ENCODE measurements at places on chromosomes 6 and 20.

- no peak for DNase-seq
These were observed 276.4 kb upstream of the MOCS1 start for GRCh38 chr6:40210628-40211056.

DNA sequence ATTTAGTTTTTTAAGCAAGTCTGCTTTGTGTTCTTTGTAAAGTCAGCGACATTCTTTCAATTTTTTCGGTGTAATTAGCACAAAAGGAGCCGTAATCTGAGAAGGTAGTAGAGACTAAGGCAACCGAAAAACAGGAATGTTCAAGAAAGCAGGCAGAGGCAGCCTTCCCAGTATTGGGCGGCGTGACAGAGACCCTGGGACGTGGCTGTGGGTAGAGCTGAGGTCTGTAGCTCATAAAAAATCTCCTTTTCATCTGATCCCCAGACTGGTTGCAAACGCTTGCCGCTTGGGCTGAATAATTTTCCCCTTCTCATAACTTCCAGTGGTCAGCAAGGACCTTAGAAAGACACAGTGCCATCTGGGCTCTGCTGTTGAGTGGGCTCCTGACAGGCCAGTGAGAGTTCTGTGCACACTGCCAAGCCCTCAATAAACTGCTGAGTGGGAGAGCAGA lies 30.8 kb downstream of the GNAS start:
- DNase-seq, result no peak

GRCh38 chr20:32316667-32317066 lies 39.2 kb downstream of the KIF3B start:
- no peak for DNase-seq

- peak; percentile 16 for DNase-seq
These were observed 29.0 kb downstream of the MOCS3 start for GRCh38 chr20:50987493-50988210.

- no peak for DNase-seq
These were observed 98.2 kb downstream of the SMOC2 start for GRCh38 chr6:168538892-168539811.

Measured in GM12878 (cell line).